ENCODE measurements at places on chromosomes 5 and 9.

- DNase-seq: no peak
Observed at GRCh38 chr5:42490831-42491230, 67.6 kb downstream of the GHR start.

DNA sequence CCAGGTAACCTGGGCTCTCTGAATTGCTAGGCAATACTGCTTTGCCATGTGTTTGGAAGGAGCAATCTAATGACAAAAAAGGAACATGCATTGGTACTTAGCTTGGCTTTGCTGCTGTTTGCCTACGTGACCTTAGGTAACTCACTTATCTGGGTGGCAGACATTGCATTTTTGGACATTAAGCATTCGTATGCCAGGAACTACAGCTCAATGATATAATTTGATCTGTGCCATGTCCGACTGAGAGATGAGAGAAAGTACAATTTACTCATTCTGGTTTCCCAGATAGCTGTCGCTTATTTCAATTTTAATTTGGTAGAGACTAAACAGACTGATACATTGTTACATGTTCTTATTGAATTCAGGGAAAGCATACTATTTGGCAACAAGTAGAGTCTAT lies 63.2 kb upstream of the FRRS1L start:
- no peak for DNase-seq

DNA sequence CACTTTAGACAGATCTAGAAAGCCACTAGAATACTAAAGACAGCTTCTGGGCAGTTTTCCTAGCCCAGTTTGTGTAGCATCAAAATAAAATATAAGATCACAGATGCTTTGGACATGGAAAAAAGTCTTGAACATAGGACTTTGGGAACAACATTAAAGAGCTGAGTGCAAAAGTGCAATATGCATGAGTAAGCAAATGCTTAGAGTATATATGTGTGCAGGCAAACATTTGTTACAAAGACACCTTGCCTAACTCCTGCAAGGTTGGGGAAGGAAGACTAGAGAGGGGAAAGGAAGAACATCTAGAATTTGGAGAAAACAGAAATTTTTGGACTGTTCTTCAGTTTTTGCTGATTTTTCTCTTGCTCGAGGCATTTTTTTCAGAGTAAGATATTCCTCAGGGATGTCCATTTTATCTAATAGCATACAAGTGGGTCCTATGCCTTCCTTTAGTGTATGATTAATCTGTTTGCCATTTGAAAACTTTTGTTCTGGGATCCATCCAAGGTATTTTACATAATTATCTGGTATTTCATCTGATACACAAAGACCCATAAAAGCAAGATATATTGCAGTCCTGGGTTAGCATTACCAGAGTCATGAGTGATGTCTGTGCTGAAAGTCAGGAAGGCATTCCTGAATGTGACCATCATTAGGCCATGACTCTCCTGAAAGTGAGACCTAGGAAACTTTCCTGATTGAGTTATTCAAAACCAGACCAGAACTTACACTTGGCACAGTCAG lies 142.0 kb upstream of the RGMB start:
- DNase-seq: no peak

GRCh38 chr5:87170799-87171198 lies 96.9 kb upstream of the RASA1 start:
- no peak for DNase-seq

Measured in GM12891 (cell line).